Foreskin fibroblast (primary cell): ENCODE measurements at places on chromosomes 7 and 10.

DNA sequence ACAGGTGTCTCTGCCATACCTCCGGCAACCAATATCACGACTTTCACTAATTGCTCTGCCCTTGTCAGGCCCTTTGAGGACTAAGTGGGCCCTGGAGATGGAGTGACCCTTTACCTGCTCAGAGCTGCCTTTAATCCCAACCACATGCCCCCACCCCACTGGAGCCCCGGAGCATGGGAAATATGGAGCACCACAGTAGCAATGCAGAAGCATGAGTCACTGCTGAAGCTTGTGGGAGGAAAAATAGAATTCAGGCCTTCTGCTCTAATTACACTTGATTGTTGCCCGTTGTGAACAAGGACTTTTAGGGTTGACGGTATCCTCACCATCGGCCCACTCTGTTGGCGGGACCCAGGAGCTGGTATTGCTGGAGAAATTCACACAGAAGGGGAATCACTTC, 52.5 kb upstream of the FRMD4A start:
- peak; percentile 17 for DNase-seq

GRCh38 chr7:132347858-132348257, 228.4 kb downstream of the PLXNA4 start:
- no peak for DNase-seq

DNA sequence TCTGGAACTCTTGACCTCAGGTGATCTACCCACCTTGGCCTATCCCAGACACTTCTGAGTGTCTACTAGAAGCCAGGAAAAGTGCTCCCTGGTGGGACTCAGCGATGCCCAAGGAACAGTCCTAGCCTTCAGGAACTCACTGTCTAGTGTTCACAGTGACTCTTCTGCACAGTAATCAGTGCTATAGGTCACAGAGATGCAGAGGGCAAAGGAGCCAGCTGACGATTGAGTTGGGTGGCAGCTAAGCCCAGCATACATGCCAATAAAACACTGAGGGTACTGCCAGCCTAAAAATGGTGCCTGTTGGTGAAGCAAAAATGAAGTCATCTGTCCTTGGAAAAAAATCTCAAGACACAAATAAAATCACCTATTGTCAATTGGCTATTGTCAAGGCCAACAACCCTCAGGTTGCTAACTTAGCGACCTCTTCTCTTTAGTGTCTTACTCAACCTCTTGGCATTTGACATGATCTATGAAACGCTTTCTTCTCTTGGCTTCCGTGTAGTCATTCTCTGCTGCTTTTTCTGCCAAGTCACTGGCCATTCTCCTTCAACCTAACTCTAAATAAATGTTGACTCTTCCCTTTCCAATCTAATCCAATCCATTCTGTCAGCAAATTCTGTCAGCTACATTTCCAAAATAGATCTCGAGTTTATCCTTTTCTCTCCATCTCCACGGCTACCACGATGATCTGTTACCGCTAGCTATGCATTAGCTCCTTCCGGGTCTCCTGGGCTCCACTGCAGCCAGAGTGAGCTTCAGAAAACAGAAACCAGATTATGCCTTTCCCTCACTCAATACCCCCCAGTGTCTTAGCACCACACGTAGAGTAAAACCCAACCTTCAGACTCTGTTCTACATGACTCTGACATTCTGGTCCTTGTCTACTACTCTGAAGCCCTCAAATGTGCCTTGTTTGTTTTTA, 99.2 kb downstream of the ATXN7L1 start:
- DNase-seq, result no peak

DNA sequence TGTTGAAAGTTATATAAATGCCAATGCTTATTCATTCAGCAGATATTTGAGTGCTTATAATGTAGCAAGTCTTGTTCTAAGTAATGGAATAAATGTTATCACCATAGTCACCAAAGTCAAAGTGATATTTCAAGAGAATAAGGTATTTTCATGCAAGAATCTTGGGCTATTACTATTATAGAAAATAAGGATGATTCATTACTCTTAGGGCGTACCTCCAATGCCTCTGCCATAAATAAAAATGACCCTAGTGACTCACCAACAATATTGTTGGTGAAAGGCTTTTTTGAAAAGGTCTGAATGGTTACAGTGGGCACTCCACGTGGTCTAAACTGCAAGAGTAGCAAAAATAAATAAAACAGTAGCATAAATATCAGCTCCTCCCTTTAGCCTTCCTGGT, 68.4 kb downstream of the RALA start:
- DNase-seq, result peak; percentile 70

DNA sequence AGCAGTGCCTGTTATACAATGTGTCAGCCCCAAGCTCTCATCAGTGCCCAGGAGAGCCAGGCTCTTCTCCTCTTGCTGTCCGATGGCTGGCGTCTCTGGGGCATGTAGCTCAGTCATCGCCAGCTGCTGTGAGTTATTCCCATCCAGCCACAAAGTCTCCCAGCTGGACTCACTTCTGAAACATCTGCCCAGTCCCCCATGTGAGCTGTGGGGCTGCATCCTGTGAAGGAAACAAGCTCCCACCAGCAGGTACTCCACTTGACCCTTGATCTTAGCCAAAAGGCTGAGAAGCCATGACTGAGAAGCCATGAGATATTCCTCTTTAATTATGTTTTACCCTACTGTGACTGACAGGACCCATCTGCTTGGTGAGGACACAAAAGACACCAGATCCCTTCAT, 212.7 kb upstream of the IGFBP3 start:
- DNase-seq, result peak; percentile 15

GRCh38 chr10:16440396-16441133, 3.8 kb downstream of the PTER start:
- no peak for DNase-seq

DNA sequence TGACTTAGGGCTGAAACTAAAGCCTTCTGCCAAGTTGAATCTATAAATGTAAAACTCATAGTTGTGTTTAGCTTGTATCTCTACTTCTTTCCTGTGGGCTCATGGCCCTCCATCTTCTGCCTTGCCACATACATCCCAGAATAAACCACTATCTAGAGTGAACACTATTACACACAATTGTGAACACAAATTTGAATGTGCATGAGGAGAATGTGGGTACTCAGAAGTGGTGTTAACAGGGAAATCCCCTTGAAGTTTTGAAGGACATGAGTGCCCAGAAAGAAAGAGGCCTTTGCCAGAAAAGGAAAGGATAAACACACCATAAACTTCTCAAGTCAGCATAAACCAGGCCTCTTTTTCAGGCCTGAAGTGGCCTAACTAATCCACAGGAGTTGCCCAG, 20.2 kb upstream of the CCNJ start:
- DNase-seq, result no peak

DNA sequence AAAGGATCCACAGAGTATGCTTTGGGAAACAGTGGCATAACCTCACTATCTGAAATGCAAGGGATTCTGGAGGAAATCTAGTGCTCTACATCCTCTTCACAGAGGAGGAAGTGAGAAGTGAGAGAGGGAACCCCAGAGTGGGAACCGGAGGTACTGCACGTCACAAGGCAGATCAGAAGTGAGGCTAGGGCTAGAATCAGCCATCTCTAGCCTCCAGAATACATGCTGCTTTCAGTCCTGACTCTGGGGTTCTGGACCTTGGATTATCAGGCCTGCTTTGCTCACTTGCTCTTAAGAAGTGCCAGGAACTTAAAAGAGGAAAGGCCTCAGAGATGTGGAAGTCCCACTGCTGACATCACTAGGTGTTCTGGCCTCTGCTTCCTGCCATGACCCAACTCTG, 25.7 kb downstream of the ZNF503 start:
- DNase-seq, result no peak

DNA sequence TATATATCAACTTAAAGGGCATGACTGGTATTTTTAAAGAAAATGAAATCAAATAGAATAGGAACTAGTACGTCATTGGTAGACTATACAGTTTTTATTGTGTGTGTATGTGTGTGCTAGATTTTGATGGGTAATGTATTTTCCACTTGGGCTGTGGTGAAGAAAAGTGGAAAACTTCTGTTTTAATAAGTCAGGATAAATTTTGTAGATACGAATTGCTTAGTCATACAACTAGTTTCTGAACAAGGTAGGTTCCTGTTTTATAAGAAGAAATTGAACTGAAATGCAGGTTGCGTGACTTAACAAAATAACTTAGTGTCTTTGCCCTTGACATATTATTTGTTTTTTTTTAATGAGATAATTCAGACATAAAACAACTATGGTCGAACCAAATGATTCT, 24.3 kb downstream of the UBN2 start:
- DNase-seq, result no peak

GRCh38 chr7:44768628-44769371, 20.2 kb downstream of the ZMIZ2 start:
- peak; percentile 22 for DNase-seq

DNA sequence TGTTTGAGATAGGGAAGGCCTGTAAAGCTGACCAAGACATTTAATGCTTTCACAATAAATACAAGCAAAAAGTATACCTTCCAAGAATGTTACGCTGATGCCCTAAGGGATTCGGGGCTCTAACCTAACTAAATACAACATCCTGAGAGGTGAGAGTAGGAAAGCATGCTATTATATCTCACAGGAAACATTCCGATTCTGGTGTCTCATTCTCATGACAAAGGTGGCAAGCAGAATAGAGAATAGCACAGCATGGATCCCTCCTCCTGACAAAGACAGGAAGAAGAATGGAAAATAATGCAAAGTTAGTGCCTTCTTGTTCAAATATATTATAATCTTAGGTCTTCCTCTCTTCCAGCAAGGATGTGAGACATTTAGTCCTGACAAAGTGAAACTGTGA, 504.3 kb downstream of the TFEC start:
- no peak for DNase-seq

DNA sequence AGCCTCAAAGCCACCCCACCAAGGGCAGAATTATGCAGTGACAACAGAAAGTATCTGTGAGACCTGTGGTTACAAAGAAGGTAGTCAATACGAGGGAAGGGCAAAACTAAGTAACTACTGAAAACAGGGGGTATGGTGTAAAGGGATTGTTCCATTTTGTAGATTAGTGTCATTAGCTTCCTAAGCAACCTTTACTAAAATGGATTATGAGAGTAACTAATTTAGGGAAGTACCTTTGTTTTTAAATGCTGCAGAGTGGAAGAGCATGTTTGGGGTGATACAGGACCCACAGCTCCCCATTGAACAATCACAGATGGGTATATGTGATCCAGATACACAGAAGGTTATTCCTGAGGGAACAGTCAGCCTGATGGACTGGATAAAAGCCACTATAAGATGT, 51.3 kb upstream of the TAC1 start:
- DNase-seq, result no peak

- DNase-seq, result no peak
These were observed 60.8 kb upstream of the DOCK1 start for GRCh38 chr10:126844406-126844805.

- DNase-seq, result peak; percentile 6
These were observed 927 bp upstream of the ALOX5 start for GRCh38 chr10:45373003-45373575.

GRCh38 chr10:70903262-70903921, 15.0 kb upstream of the PCBD1 start:
- DNase-seq, result peak; percentile 21

DNA sequence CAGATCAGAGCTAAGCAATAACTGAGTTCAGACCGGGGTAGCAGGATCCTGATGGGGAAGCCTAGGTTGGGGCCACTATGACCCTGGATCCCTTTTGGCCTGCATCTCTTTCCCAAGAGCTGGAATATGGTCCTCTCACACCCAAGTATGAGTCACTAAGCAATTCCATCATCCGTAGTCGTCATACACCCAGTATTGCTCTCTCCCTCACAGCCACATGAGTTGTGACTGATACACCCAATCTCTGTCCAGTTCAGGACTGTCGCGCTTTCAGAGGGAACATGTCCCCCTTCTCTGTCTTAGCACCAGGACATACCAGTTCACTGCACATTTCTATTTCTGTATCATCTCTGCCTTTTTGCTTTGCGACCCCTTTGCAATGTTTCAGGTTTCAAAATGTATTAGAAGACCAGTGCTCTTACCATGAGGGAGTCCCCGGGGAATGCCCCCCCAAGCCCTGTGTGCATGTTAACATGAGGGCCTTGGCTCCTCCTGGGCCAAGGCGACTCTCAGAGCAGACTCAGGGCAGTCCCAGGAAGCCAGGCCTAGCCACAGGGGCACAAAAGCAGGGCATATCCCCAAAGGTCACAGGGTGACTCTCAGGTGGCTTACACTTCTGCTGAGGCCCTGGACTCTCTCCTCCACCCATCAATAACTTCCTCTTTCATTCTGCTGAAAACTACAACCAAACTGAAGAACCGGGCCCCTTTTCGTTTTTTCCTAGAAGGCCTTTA, 75.3 kb upstream of the SAMD8 start:
- DNase-seq, result peak; percentile 82

DNA sequence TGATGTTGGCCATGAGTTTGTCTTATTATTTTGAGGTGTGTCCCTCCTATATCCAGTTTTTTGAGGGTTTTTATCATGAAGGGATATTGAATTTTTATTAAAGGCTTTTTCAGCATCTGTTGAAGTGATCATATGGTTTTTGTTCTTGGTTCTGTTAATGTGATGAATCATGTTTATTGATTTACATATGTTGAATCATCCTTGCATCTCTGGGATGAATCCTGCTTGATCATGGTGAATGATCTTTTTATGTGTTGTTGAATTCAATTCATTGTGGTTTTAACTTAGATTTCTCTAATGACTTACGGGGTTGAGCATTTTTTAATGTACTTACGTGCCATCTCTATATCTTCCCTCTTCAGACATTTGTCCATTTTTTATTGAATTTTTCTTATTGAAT, 22.9 kb downstream of the DLD start:
- DNase-seq, result peak; percentile 35

GRCh38 chr7:158559356-158559755, 28.3 kb downstream of the PTPRN2 start:
- DNase-seq, result no peak

DNA sequence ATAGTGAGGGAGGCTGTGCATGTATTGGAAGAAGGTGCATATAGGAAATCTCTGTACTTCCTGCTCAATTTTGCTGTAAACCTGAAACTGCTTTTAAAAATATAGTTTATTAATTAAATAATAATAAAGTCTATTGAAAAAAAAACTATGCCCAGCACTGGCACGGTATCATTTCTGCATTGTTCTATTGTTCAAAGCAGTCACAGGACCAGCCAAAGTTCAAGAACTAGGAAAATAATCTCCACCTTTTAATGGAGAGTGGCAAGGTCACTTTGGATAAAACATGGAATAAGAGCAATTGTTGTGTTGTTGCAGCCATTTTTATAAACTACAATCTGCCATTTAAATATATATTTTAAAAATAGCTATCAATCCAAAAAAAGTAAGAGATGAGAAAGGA, 24.7 kb downstream of the ASAH2 start:
- no peak for DNase-seq

GRCh38 chr10:48364659-48365405, 58.4 kb downstream of the MAPK8 start:
- DNase-seq, result peak; percentile 29

- DNase-seq, result no peak
These were observed 260.3 kb downstream of the AHR start for GRCh38 chr7:17558558-17559332.

GRCh38 chr10:12036073-12036655, 6.4 kb downstream of the UPF2 start:
- no peak for DNase-seq

- DNase-seq, result peak; percentile 67
These were observed 42.8 kb upstream of the GNA12 start for GRCh38 chr7:2886900-2887299.

GRCh38 chr7:32871624-32872371, 19.8 kb downstream of the KBTBD2 start:
- DNase-seq, result no peak

- DNase-seq, result no peak
These were observed 206.0 kb downstream of the CXCL12 start for GRCh38 chr10:44178856-44179255.
